Sigmoid colon (tissue), 7 donors: ENCODE measurements at places on chromosomes 12 and 14. TPM values are rescaled to one million over a fixed set of nuclear protein-coding genes. Genes with fewer than 3 reads are reported as not detected.

DNA sequence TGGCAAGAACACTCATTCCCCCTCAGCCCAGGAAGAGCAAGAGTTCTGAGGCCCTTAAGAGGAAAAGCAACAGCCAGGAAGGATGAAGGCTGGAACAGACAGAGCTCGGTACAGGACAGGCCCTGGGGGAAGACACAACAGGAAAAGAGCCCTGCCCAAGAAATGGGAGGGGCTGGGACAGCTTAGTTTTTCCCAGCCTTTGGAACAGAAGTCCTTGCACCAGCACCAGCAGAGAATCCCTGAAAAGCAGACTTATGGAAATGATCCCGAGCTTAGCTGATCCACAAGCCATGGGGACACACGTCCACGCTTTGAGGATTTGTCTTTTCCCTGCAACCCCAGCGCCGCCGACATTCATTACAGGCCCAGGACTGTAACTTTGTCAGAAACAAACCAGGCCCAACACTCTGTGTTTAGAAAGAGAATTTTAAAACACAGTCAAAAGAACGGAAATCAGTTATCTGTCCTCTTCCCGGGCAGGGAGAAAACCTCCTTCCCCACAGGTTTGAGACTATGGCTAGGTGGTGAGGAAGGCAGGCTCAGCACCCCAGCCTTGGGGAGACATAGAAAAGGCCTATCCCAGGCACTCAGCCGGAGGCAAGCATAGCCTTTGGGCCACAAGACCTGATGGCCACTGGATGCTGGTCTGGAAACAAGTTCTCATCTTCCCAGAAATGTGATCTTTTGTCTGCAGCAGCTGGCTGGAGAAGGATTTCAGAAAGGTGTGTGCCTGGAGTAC lies 4.0 kb upstream of the AVIL start:
- DNase-seq: no peak

KRT85 gene
- total RNA-seq: not detected

DNA sequence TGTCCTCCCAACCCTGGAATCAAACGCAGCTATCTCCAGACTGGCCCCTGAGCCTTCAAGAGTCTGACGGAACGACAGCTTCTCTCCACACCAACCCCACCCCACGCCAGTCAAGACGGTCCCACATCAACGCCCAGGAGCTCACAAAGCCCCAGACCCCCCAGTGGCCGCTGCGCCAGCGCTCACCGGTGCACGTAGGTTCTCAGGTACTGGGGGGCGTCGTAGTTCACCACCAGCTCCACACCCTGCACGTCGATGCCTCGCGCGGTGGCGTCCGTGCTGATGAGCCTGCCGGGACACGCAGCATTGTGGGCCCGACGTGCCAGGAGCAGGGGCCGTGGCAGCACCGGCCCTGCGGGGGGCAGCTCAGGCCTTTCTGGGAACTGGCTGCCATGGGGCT lies 4.2 kb downstream of the DDX51 start:
- no peak for DNase-seq

TTC9 gene
- 0.55 TPM for total RNA-seq

DNA sequence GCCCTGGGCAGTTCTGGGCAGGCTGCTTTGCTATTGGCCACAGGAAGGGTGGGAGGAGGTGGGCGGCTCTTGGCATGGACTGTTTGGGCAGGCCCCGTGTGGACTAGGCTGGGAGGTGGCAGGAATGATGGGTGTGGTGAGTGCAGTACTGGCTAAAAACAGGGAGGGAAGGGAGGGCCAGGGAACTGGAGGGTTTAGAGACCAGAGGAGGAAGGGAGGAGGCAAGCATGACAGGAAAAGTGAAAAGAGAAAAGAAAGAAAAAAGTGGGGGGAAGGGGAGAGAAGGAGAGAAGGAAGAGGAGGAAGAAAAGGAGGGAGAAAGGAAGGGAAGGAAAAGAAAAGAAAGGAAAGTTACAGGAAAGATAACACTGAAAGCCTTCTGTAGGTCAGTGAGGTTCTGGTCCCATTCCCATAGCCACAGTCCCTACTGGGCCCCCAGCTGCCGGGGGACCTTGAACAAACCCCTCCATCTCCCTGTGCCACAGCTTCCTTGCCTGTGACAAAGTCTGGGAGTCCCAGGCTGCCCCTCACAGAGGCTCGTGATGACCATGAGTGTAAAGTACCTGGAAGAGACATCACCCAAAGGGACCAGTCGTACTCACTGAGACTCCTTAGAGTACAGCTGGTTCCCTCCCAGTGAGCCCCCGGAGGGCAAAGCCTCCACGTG lies 1.1 kb upstream of the C14orf132 start:
- peak; percentile 77 for DNase-seq

DNA sequence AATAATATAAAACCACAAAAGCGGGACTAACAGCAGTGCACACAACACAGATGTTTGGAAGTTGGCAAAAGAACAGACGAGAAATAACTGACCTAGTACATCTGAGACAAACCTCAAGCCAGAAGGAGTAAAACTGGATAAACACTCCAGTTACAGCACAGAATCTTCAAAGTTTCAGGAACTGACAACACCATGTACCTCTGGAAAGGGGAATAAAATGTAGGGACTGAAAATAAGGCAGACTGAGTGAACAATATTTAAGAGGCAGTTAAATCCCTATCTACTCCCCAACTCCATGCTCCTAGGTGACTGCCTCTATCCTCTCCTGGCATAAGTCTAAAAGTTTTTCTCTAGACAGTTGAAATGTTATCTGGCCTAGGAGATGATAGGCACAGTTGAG lies 57.9 kb downstream of the ZFYVE21 start:
- no peak for DNase-seq

PIWIL1 gene
- total RNA-seq: not detected

- DNase-seq: peak; percentile 86
Measured at GRCh38 chr14:98957211-98958047, 314.6 kb downstream of the BCL11B start.
